Stimulated activated CD4-positive, alpha-beta T cell treated with anti-CD3 and anti-CD28 coated beads, Interleukin-12 subunit alpha, Interleukin-12 subunit beta, amount 100 ng/mL, for 48 hours (primary cell): ENCODE measurements at places on chromosomes 11 and 22.
A peak's percentile ranks its signal among the peaks of the same experiment; 100 is the strongest.

DNA sequence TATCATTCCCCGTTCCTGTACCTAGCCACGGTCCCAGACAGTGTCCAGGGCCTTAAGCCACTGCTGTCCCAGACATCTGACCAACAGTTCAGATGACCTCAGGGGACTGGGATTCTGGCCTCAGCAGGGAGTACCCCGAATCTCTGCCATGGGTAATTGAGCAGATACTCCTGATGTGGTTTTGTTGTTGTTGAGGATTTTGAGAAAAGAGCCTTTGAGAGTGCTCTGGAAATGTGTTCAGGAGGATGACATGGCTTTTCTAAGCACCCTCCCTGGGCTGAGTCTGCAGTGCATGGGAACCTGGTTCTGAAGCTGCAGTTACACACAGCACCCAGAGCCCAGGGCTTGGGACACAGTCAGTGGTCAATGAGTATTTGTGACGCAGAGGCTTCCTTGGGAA, 30.4 kb downstream of the ADAMTS15 start:
- DNase-seq, result no peak

- no peak for DNase-seq
Measured at GRCh38 chr11:59172345-59173079, 580 bp downstream of the DTX4 start.

DNA sequence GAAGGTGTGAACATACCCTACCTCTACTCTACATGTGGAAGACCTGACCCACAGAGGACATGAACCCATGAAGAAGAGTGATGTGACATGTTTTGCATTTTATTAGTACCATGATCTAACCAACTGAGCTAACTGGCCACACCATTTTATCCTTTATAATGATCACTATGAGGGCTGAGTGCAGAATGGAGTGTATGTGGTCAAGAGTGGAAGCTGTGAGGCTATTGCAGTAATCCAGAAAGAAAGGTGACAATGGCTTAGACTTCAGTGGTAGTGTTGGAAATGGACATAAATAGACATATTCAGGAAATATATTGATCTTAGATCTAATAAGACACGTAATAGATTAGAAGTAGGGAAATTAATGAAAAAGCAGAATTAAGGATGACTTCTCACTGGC, 3.8 kb downstream of the SRSF8 start:
- DNase-seq, result no peak

- DNase-seq, result no peak
Measured at GRCh38 chr11:110478410-110478809, 48.7 kb downstream of the FDX1 start.

GRCh38 chr11:122229078-122229477, 113.1 kb upstream of the BLID start:
- no peak for DNase-seq

DNA sequence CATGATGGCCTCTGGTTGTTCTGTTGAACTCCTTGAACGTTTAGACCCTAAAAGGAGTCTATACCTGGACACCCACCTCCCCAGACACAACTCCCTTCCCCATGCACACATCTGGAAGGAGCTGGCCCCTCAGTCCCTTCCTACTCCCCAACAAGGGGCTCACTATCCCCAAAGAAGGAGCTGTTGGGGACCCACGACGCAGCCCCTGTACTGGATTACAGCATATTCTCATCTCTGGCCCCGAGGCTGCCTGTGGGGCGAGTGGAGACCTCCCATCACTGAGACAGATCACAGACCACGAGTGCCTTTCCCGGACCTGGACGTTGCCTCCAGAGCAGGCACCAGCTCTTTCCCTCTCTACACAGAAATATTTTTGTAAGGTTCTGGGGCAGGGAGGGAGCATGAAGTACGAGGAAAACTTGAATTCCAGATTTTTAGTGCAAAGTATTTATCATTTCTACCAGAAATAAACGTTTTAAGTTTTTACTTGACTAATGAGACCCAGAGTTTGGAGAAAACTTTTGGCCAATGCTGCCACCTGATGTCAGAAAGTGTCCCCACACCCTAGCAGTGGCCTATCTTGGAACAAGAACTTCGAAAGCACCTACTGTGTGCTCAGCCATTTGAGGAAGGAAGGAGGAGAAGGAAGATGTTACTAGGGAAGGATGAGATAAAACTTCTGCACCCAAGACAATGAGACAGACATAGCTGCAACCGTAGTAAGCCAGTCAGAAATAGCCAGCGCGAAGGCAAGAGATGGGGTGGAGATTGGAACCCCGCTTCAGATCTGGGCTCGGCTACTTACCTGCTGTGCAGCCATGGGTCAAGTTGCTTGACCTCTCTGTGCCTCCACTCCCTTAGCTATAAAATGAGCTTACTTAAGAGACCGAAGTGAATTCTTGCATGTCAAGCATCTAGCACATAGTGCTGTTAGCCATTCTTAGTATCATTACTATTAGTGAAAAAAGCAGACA, 10.2 kb upstream of the POU2F3 start:
- DNase-seq, result no peak

- no peak for DNase-seq
Measured at GRCh38 chr22:47297261-47298016, 535.0 kb downstream of the TBC1D22A start.

- no peak for DNase-seq
Measured at GRCh38 chr11:69674267-69674885, 777 bp downstream of the LTO1 start.

DNA sequence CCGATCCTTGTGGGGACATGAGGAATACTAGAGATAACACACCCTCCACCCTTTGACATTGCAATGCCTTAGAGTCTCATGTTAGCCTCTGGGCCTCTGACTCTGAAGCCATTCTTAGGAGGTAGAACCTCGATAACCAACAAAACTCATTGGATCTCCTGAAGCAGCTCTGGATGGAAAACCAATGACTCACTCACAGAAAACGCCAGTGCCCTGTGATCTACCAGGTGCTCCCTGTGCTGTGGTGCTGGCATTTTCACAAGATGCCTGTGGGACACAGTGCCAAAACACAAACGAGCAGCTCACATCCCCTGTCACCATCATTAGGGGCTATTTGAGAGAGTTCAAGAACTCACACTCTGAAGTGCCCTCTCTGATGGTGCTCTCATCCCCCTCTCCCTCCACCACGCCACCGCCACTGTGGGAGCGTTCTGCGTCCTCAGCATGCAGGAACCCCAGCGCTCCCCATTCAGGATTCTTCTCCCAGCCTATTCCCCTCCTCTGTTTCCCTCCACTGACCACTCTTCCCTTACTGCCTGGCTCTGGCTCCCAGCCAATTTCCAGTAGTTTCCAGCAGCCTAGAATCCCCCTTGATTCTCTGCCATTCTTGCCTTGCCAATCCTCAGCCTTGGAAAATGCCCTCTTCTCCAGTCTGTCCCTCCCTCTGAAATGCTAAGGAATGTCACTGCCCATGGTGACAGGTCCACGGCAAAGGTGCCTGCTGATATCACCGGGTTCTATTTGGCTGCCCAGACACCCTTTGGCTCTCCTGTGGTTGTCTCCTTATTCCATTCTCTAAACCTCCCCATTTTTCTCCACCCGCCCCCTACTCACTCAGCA, 4.7 kb upstream of the POLD4 start:
- DNase-seq, result no peak

- no peak for DNase-seq
Measured at GRCh38 chr11:43962383-43963278, 20.2 kb downstream of the C11orf96 start.

DNA sequence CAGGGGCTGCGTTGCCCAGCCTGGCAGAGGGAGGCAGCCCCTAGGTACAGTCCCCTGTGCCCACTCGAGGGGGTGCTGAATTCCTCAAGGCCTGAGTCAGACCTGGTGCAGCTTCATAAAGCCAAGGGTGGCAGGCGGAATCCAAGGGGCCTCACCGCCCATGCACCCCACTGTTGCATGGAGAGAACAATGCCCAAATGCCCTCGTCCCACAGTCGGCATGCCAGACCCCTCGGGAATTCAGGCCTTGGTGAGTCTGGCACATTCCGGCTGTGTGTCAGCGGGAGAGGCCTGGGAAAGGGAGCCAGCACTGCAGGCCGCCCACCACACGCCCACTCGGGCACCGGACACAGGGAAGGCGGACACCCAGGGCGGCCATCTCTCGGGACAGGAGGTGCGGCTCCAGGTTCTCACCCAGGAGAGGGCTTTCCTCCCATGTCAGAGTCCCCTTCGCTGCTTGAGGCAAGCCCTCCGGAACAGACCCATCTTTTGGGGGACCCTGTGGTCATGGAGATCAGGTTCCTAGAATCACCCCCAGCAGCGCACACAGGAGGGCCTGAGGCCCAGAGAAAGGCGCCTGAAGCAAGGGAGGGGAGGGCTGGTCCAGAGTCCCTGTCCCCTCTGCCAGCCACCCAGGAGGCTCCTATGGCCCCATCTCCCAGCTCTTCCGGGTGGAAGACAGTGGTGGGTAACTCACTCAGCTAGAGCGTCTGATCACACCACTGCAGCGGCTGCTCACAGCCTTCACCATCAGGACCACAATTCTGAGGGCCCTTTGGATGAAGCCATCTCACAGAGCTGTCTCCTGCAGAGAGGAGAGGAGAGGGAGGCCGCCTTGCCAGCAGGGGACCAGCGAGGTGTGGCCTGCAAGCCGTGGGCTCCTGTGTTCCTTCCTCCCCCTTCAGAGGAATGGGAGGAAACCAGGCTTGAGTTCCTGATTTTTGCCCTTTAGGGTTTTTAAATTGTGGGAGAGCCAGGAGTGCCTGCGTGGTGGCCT, 31.6 kb upstream of the KCNQ1OT1 start:
- DNase-seq, result no peak

DNA sequence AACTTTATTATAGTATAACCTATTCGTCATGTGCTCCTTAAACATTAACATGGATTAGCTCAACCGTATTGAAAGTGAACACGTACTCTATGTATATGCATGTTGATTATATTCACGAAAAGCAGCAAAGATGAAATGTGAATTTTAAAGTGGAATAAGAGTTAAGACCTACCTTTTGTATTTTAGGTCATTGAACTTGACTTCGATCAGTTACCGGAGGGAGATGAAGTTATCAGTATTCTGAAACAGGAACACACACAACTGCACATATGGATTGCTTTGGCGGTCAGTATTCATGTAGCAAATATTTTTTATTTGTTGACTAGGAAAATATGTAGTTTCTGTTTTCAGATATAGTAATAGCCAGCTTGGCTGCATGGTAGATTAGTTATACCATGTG, 1.4 kb downstream of the CTR9 start:
- no peak for DNase-seq

- DNase-seq, result no peak
Measured at GRCh38 chr11:34349882-34350281, 7.9 kb downstream of the ABTB2 start.

DNA sequence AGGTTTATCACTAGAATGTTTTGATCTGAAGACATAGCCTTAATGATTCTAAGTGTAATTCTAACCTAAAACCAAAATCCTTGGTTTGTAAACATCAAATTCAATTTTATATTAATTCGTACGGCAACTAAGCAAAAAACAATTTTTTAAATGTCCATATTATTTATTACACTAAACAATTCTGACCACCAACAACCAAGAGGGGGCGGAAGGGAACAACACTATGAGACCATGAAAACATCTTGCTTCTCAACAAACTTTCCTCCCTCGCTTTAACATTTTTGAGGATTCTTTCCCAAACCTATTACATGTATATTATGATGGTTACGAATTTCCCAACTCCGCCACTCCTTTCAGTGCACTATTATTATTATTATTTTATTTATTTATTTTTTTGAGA, 6.5 kb upstream of the UCP2 start:
- no peak for DNase-seq

GRCh38 chr22:45338795-45339194, 29.1 kb downstream of the FAM118A start:
- no peak for DNase-seq

- no peak for DNase-seq
Measured at GRCh38 chr11:29448246-29448877, 568.5 kb downstream of the KCNA4 start.

GRCh38 chr22:17742527-17742902, 31.8 kb downstream of the BID start:
- DNase-seq, result peak; percentile 62

DNA sequence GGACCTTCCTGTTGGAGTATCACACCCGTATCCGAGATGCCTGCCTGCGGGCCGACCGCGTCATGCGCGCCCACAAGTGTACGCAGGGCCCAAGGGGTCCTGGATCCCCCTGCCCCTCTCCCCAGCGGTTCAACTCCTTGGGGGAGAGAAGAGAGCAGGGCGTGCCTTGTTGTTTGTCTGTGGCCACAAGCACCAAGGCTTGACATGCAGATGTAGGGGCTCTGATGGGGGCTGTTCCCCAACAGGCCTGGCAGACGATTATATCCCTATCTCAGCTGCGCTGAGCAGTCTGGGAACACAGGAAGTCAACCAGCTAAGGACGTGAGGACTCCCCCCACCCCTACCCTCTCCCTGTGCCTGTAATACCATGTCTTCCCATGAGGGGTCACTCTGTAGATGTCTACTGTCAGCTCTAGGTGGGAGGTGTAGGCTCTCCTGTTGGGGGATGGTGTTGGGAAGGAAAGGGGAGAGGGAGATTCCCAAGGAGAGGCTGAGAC, 6.8 kb downstream of the CFL1 start:
- no peak for DNase-seq

DNA sequence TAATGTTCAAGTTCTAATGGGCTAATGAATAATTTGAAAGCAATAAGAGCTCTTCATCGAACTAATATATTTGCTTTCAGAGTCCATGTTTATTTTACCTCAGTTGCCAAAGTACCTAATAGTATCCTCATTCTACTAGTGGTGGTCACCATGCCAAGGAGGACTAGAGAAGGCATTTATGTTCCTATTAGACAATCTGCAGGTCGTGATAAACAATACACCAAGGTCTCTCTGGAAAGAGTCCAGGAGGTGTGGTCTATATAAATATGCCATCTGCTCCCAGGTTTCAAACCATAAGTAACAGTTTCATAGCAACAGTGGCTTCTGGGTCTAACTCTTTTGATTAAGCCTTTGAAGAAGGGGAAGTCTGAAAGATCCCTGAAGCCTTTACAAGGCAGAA, 42.9 kb downstream of the ARFGAP3 start:
- no peak for DNase-seq

- no peak for DNase-seq
Measured at GRCh38 chr11:107392611-107393010, 65.0 kb downstream of the CWF19L2 start.

GRCh38 chr22:21446128-21446826, 20.9 kb upstream of the TMEM191C start:
- no peak for DNase-seq

DNA sequence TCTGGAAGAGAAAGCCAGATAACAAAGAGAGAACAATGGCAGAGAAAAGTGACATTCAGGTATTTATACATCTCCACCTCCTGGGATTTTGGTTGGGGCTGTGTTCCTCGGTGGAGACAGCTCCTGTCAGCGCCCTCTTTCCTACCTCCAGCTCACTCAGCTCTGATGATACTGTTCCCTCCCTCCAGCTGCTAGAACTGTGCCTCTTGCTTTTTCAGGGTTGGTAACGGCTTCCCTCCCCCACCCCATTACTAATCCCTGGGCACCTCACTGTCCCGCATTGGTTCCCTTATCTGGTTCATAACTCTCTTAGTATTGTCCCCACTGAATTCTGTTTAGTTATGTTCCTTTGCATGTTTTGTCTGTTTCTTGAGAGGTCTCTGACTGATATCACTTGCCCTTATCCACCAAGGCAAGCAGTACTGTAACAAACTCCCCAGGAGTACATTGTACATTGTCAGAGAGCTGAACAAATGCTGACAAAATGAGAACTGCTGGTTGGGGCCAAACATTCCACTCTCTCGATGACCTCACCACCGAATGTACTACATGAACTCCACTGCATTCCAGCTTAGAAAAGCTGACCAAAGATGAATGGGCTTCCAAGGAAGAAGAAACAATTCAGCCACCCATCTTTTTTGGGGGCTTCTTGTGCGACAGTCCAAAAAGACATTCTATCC, 5.7 kb upstream of the FBXO3 start:
- no peak for DNase-seq

GRCh38 chr11:26767060-26767459, 45.2 kb upstream of the SLC5A12 start:
- DNase-seq, result no peak
